ENCODE measurements at places on chromosomes 2 and 18.

- no peak for DNase-seq
Observed at GRCh38 chr18:23730857-23731256, 41.6 kb downstream of the LAMA3 start.

DNA sequence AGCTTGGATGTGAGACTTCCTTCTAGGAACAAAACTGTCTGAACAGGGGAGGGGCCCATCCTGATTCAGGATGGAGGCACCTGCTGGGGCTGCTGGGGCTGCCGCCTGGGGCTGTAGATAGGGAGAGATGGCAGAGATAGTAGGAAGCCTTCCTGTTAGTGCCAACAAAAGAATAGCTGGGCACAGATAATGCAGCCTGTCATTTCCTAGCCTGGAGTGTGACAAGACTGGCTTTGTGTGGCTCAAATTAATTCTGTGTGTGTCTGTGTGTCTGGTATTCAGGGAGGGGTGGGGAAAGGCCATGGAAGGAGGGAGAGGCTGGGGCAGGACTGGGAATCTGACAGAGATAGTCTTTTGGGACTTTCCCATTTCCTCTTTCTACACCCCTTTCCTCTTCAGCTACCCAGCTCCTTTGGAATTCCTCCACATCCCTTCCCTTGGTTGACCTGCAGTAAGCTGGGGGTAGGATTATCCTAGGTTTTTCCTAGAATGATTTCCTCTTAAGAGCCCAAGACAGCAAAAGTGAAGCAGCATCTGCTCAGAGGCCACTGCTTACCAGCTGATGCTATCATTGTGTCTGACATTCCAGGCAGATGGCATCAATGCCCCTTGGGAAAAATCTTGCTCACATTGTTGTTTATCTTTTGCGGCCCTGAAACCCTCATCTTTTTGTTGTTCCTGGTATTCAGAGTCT, 144.9 kb upstream of the LHCGR start:
- DNase-seq: no peak

DNA sequence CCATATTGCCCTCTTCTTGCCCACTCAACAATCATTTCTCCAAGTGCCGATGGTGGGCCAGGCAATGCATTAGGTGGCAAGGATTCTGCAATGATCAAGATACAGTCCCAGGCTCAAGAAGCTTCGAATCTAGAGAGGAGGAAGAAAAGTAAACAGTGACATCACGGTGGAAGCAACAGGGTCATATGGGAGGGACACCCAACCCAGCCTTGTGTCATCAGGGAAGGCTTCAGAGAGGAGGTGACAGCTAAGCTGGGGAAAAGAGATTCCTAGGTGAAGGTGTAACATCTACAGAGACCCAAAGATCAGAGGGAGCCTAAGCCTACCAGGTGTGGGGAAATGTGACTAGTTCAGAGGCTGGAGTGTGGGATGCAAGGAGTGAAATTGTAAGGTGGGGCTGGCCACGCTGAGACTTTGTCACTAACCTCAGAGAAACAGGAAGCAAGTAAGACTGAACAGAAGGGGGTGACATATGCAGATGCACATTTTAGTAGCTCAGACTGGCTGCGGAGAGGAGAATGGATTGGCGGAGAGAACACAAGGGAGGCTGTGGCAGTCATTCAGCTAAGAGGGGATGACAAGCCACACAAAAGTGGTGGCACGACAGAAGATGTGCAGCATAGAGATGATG, 104.9 kb downstream of the ANKRD44 start:
- DNase-seq: no peak

DNA sequence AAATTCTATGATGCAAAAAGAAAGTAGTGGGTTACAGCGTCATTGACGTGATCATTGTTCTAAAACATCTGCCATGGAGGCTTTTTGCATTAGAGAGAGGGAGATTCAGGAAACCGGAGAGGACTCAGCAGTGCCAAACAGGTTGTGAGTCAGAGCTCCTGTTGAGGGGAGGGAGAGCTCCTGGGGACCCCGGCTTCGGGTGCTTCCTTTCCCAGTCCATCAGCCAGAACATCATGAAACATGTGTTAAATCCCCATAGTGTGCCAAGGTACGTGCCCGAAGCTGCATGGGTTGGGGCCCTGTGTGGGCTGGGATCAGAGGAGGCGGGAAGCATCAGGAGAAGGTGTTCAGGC, 791 bp upstream of the CYRIA start:
- no peak for DNase-seq

DNA sequence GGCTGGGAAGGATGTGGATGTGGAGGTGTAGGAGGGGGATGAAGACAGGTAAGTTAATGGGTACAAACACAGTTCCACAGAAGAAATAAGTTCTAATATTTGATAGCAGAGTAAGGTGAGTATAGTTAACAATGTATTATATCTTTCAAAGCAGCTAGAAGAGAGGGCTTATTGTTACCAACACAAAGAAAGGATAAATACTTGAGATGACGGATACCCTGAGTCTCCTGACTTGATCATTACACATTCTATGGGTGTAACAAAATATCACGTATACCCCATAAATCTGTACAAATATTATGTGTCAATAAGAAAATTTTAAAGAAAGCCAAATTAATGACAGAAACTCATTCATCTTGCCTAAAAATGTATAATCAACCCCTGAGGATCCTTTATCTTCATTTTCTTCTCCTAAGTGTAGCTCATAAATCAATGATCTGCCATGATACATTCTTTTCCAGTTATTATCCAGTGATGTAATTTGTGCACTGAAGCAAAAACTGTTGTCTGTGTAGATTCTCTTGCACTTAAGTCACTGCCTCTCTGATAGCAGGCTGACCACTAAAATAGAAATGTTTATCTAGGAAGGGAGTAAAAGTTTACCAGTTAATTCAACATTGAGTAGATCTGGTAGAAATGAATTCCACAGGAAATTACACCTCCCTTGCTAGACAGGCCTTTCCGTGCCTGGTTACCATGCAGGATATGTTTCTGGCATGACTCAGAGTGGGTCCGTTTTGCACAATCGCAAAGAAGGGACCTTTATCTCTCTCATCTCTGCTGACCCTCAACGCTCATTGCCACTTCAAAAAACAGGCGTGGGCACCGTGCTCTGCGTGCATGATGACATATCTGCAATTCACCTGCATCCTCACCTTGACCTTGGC, 249.7 kb upstream of the NCKAP5 start:
- DNase-seq: no peak

DNA sequence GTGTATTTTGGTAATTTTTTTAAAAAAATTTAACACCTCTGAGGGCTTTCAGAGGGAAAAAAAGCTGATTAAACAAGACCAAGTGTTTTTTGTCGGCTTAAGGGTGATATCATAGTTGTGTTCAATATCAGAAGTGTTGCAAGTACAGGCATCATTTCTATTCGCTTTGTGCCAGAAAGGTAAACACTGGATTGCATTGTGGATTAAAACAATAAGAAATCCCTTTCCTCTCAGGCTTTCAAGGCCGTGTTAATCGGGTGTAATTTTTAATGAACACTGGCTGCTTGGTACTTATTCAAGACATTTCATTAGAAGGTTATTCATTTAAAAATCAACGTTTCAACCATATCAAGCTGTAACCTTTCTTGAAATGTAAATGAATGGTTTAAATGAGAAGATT, 18.3 kb downstream of the FIGN start:
- DNase-seq: no peak

DNA sequence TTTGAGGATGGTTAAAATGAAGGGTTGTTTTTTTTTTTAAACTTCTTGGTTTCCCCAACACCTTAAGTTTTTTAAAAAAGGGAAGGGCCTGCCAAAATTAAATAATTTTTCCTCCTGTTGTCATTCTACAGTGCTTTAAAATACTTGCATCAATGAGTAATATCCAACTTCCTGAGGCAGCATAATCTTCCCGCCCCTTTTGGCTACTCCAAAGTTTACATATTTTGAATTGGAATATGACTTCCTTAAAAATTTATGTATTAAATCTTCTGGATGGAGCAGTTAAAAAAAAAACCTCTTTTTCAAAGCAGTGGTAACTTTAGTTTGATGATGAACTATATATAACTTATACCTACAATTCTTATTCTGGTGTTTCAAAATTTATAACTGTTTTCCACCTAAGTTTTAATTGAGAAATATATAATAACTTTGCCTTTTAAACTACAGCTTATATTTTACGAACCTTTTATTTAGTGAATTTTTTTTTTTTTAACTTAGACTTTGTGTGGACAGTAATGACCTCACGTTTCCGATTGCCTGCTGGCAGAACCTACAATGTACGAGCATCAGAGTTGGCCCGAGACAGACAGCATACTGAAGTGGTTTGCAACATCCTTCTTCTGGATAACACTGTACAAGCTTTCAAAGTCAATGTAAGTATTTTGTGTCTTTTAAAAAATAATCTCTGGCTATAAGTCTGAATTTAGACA, 49.8 kb downstream of the PTPN4 start:
- DNase-seq: no peak

GRCh38 chr2:127951026-127951425, 65.3 kb upstream of the AMMECR1L start:
- no peak for DNase-seq

DNA sequence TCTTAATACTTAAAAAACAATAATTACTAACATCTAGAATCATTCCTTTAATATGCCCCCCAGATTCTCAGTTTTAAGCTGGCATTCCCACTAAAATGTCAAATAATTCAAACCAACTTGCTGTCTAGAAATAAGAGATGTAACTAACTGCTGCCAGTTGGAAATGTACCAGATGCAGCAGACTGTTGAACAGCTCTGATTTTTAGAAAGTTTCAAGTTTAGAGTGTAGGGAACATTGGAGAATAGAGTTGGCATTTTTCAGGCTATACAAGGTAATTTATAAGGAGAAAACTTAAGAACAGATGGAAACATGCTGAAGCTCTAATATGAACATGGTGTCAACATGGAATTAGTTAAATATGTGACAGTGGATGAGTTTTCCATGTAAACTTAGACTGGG, 101.4 kb downstream of the PTRHD1 start:
- DNase-seq: no peak

GRCh38 chr2:19111354-19111753, 247.1 kb downstream of the OSR1 start:
- no peak for DNase-seq

DNA sequence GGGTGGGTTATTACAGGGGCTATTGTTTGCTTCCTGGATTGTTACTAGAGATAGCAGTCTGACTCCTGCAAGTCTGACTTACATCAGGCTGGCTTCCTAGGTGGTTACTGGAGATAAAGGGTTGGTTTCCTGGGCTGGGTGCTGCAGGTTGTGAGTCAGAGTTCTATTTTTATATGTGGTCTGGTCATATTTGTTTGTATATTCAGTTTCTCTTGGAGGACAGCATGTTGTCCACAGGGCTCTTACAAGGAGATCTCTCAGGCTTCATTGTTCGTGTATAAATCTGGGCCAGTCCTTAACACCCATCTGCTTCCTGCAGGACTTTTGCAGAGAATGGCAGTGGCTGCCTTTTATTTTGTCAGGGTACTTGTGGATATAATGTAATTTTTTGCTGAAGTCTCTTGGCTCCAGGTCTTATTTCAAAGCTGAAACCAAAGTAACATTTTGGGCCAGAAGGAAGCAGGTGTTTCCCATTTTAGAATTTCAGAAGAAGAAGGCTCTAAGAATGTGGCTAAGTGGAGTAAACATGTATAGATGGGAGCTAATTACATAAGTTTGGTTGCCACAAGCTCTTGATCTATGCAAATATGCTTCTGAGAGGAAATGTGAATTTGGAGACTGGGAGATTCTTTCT, 65.9 kb upstream of the SLC16A14 start:
- DNase-seq: no peak

GRCh38 chr18:56983275-56983992, 163.5 kb upstream of the BOD1L2 start:
- no peak for DNase-seq

GRCh38 chr2:138974651-138975050, 194.5 kb upstream of the NXPH2 start:
- no peak for DNase-seq

GRCh38 chr2:109535217-109535946, 78.4 kb downstream of the SEPTIN10 start:
- no peak for DNase-seq

DNA sequence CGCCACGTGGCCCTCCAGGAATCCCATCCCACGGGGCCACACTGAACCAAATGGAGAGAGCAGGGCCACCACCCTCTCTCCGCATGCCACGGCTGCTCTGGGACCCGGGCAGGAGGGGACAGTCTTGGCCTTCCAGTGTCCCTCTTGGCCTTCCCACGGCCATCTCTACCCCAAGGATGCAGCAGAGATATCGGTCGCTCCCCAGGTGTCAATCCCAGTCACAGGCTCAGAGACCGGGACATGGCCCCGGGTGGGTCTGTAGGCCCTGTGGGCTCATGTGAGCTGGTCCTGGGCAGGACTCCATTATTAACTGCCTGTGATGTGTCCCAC, 15.3 kb downstream of the CAPN10 start:
- DNase-seq: no peak

DNA sequence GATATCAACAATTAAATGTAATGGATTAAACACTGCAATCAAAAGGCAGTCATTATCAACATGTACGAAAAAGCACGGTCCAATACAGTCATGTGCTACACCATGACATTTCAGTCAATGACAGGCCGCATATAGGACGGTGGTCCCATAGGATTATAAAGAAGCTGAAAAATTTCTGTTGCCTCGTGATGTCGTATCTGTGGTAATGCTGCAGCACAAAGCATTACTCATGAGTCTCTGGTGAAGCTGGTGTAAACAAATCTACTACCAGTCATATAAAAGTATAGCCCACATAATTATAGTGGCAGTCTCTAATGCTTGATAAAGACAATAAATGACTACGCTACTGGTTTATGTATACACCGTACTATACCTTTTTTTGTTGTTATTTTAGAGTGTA, 58.4 kb downstream of the RABL2A start:
- no peak for DNase-seq

- DNase-seq: no peak
Observed at GRCh38 chr18:12593866-12594265, 64.0 kb downstream of the SPIRE1 start.

GRCh38 chr2:40740419-40740818, 288.5 kb upstream of the SLC8A1 start:
- DNase-seq: peak; percentile 6

- peak; percentile 20 for DNase-seq
Observed at GRCh38 chr2:159998961-159999360, 63.5 kb downstream of the PLA2R1 start.

DNA sequence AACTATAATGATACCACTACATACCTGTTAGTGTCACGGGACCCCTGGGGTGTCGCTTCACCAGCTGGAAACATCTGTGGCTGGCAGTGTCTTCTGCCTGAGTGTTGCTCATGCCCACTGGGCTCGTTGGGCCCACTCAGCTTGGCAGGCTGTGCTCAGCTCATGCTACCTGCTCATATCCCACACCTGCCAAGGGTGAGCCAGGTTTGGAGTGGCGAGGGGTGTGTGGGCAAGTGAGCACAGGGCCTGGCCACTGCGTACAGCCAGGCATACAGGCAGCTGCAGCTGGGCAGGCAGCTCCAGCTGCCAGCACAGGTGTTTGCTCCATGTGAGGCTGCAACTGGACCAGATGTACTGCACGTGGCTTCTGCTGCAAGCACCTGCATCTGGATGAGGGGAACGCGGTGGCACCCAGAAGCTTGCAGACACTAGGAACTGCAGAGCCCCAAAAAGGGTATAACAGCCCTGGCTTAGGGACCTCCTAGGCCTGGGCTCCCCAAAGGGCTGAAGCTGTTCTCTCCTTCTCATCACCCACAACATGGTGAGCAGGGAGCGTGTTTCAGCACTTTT, 70.1 kb downstream of the SUCLG1 start:
- DNase-seq: no peak

Data from HAP-1 (cell line).